ENCODE measurements at places on chromosomes 4 and X.
A peak's percentile ranks its signal among the peaks of the same experiment; 100 is the strongest.

DNA sequence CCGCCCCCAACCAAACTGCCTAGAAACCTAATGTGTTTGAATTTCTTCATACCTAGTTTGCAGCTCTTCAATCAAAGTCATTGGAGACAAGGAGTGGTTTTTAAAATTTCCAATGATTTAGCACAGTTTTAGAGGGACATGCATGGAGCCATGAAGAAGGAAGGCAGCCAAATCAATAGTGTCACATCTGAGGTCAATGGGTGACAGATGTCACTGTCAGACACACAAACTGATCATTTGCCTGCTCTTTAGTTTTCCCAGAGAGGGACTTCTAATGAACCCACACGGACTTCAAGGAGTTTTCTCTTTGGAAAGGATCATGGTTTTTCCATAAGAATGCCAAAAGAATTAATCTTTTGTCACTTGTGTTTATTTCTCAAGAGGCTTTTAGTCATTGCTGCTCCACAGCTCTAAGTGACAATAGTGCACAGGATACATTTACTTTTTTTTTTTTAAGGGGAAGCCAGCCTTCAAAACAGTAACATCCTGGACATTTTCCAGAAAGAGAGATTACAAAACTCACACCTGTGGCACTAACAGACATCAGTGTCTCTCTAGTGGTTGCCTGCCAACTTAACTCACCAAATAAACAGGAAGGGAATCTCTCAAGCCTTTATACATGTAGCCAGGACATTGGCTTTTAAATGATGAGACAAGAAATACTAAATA, 251.1 kb upstream of the DIAPH2 start:
- no peak for DNase-seq

GRCh38 chr4:19752599-19752998, 499.1 kb upstream of the SLIT2 start:
- no peak for DNase-seq

DNA sequence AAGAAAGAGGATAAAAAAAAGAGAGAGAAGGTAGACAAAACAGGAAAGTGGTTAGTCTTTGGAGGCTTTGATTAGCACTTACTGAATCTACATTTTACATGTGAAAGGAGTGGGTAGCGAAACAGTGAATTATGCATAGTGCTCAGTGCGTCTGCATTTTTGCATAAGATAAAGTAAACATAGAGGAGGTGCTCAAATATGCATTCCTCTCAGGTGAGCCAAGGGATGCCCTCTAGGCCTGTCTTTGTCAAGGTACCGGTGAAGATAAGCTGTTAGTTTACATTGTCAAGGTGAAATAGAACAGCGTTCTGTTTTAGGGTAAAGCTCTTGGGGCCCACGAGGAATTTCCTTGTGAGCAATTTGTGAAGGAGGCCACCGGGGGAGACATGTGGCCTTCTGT, 260.6 kb downstream of the TRIML1 start:
- DNase-seq: no peak

DNA sequence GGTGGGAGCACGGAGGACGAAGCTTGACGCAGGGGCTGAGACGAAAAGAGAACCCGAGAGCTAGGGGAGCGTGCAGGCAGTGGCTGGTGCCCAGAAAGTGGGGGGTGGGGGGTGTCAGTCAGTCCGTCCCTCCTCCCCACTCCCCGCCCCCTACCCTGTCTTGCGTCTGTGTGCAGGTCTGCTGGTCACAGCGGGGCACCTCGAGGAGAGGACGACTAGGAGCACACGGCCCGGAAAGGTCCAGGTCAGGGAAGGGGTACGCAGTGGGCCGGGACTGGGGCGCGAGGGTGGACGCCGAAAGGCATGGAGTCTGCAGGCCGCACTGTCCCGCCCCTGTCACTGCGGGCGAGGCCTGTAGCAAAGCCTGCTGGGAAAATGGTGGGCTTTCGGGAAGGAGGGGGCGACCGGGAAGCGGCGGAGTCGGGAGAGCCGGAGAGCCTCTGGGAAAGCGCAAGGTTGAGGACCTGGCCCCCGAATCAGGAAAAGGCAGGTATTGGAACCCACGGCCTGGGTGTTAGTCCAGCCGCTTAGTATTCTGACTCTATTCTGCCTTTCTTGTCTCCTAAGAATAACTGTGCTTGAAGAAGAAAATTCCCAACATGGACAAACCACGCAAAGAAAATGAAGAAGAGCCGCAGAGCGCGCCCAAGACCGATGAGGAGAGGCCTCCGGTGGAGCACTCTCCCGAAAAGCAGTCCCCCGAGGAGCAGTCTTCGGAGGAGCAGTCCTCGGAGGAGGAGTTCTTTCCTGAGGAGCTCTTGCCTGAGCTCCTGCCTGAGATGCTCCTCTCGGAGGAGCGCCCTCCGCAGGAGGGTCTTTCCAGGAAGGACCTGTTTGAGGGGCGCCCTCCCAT, 769 bp downstream of the TCEAL1 start:
- peak; percentile 30 for DNase-seq

- no peak for DNase-seq
Measured at GRCh38 chrX:49856819-49857218, 22.5 kb upstream of the USP27X start.

GRCh38 chrX:141220342-141221008, 21.8 kb downstream of the SPANXC start:
- no peak for DNase-seq

- no peak for DNase-seq
Measured at GRCh38 chrX:69844636-69845035, 205.1 kb downstream of the AWAT2 start.

DNA sequence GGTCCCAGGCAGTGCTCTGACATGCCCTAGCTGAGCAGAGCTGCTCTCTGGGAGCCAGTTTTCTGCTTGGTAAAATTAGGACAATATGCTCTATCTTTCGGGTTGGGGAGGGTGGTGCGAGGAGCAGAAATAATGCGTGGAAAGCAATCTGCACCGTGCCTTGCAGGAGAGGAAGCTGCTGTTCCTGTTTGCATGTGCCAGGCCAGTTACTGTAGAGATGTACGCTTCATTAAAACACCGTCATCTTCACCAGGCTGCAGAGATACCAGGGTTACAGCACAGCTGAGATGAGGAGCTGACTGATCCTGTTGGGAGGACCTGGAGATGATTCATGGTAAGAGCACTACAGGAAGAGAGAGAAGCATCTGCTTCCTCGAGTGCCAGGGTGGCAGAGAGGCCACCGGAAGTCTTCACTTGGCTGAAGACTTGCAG, 29.5 kb upstream of the IRF2 start:
- no peak for DNase-seq

DNA sequence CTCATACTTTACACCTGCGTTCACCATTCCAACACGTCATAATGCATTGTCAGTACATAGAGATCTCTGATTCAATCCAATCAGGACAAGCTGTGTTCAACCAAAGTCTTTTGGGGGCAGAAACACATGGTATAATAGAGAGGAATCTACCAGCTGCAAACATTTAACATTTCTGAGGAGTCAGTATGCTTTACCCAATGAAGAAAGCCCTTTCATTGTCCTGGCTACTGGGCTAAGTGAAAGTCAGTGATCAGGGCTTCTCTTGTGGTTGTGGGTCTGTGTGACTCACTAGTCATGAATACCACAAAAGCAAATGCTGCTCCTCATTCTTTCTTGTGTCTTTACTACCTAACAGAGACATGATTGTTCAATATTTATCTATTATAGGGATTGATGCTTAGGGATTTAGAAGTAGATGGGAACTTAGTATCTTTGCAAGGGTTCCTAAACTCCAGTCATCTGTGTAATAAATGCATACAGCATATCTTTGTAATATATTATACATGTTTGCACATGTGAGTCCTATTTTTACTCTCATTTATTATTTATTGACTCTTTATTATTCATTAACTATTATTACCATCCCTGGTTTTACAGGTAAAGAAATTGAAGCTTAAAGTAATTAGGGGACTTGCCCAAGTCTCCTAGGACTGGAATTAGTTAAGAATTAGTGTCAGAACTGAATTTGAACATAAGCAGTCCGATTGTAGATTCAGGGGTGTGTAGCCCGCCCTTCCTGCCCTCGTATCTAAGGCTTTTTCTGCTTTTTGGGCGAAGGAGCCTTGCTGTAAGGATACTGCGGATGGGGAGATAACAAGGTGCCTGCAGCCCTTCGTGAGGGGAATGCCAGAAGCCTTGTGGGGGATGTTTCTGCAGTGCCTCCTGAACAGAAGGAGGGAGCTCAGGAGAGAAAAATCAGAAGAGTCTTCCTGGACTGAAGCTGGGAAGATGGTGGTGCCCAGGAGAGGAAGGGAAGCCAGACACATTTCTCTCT, 353.1 kb upstream of the BOD1L1 start:
- no peak for DNase-seq

DNA sequence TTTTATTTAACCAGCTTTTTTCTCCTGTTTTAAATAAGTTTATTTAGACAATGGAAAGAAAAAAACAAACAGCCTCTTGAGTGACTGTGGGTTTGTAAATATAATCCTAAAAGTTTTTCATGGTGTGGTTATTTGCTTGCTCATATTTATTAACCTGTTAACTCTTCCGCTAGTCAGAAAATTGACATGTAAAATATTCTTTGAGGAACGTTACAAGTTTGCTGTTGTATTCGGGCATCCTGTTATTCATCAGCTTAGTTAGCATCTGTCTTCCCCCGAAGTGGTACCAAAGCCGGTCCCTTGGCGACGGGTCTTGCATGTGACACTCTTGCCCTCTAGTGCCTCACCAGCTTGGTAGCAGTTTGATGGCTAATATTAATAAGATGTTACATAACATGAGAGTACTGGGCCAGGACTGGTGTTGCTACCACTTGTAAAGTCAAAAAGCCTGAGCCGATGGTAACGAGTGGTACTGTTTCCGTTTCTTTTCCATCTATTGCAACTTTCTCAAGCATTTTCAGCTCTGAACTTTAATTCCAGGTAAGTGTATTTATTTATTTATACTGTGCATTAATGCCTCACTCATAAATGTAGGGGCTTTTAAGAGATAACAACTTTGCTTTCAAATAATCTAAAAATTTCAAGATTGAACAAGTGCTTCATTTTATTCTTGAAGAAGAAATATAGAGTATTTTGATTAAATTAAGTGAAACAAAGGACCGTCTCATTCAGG, at the start of gene NDST3:
Gene NDST3 (plus strand): TSS at position 434 of the 733 bp plus-strand sequence. CDS start 19,425 bp downstream, outside the sequence.
- DNase-seq: peak; percentile 4

DNA sequence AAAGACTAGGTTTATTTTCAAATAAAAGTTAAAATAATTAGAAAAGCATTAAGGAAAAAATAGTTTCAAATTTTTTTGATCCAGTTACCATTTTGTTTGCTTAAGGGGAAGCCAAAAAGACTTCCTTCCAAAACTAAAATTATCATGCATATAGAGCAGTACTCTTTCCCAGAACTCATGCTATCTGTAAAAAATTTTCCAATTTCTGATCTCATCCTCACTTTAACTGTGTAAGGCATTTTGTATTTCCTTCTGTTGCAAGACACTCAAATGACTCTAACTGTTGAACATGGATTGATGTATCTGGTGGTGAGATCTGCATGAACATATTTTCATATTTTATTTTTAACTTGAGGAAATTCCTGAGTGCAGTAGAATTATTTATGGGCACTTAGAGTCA, 150.1 kb downstream of the ADAM29 start:
- DNase-seq: no peak

- DNase-seq: no peak
Measured at GRCh38 chr4:165718660-165719059, 154.4 kb upstream of the TLL1 start.

DNA sequence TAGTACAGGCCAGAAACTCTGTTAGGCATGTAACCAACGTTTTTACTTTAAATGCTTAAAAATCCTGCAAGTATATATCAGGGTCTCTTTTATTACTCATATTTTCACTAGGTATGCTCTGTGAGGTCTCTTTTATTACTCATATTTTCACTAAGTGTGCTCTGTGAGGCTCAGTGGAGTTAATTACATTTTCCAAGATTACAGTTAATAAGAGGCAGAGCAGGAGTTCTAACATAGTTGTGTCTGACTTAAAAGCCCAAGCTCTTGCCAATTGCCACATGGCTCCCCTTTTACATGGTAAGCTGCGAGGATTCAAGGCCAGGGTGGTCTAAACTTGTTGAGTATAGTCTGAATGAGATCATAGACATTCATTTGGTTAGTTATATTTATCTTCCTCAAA, 81.0 kb upstream of the ARMCX2 start:
- DNase-seq: no peak

- no peak for DNase-seq
Measured at GRCh38 chr4:183321516-183321915, 710 bp downstream of the CLDN24 start.

DNA sequence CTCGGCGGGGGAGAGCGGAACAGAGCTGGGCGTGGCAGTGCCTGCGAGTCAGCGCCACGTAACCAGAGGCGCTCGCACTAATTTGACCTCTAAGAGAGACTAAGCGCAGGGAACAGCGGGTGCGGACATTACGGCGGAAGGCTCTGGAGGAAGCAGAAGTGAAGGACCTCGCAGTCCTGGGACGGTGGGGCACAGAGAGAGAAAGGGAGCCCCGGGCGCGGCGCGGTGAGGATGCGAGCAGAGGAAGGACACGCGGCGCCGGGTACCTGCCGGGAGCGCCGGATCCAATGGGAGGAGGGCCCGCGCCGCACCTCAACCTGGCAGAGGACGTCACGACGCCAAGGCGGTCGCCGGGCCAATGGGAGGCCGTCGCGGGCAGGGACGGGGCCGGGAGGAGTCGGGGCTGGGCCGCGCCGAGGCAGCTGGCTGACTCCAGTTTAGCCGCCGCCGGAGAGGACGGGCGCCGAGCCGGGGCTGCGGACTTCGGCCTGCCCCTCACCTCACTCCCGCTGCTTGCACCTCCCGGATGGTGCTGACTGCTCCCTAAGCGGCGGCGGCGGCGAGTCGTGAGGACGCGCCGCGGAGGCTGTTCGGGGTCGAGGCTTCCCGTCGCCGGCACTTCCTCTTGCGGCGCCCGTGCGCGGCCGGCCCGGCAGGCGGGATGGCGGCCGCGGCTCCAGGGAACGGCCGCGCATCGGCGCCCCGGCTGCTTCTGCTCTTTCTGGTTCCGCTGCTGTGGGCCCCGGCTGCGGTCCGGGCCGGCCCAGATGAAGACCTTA, at the start of gene TMEM165:
Gene TMEM165 (plus strand): TSS at position 429 of the 779 bp plus-strand sequence. CDS start 233 bp downstream, at position 662.
- peak; percentile 91 for DNase-seq

- peak; percentile 60 for DNase-seq
Measured at GRCh38 chr4:25767877-25768725, 94.7 kb downstream of the SEL1L3 start.

- DNase-seq: no peak
Measured at GRCh38 chr4:3679851-3680311, 86.3 kb upstream of the ADRA2C start.

GRCh38 chr4:82988323-82988832, 22.2 kb downstream of the LIN54 start:
- no peak for DNase-seq

DNA sequence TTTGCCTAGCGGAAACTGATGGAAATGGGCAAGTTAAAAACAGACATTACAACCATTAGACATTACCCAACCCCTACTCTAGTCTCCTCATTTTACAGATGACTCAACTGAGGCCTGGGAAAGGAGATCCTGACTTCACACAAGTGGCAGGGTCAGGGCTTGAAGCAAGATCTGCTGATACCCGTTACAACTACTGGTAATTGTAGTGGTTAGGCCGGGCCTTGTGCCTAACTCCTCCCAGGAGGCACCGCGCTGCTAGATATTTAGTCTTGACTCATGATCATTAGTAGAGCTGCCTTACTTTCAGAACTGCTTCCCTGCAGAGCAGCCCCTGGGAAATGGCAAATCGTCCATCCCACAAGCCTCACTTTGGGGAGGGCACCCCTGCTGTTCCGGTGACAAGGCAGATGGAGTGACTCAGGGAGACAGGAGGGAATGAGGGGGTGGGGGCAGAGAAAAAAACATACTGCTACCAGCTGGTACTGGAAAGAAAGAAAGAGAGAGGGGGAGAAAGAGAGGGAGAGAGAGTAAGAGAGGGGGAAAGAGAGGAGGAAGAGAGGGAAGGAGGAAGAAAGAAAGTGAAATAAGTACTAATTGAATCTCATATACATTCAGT, 12.2 kb downstream of the ARHGEF6 start:
- peak; percentile 1 for DNase-seq

Measured in amygdala (tissue), 56 donors.